Activated T-cell treated with anti-CD3 and anti-CD28 coated beads, Interleukin-2, amount 50 U/mL, for 24 hours (primary cell): ENCODE measurements at places on chromosomes 3 and 15.

- no peak for DNase-seq
Observed at GRCh38 chr3:154182975-154183374, 61.8 kb downstream of the ARHGEF26 start.

DNA sequence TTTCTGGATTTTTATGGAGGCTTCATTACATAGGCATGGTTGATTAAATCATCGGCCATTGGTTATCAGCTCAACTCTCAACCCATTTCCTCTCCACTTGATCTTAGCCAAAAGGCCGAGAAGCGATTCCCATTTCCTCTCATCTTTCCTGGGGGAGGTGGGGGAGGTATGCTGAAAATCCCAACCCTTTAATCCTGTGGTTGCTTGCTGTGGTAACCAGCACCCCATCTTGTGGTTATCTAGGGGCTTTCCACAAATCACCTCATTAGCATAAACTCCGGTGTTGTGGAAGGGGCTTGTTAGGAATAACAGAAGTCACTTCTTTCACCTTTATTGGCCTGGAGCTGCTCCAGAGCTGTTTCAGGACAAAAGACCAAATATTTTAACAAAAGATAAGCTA is 20.9 kb downstream of the PDE8A start:
- no peak for DNase-seq

DNA sequence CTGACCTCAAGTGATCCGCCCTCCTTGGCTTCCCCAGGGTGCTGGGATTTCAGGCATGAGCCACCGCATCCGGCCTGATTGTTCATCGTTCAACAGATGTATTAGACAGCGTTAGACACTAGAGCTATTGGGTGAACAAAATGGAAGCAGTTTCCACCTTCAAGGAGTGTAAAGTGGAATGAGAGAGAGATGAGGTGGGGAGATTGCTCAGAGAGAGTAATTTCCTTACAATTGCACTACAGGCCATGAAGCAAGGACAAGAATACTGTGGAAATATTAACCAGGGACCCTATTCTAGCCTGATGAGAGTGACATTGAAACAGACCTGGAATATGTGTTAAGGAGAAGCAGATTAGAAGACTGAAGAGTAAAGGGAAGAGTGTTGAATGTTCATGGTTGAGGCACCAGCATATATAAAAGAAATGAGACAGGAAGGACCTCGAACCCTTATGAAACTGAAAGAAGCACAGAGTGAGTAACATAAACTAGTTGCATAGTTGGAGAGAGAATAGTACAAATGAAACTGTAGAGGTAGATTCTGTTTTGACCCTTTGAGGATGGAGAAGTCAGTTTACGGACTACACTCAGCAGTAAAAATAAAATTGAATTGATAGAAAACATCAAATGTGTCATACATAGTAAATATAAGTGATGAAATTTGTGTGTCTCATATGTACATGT is 7.2 kb downstream of the RTF1 start:
- no peak for DNase-seq

DNA sequence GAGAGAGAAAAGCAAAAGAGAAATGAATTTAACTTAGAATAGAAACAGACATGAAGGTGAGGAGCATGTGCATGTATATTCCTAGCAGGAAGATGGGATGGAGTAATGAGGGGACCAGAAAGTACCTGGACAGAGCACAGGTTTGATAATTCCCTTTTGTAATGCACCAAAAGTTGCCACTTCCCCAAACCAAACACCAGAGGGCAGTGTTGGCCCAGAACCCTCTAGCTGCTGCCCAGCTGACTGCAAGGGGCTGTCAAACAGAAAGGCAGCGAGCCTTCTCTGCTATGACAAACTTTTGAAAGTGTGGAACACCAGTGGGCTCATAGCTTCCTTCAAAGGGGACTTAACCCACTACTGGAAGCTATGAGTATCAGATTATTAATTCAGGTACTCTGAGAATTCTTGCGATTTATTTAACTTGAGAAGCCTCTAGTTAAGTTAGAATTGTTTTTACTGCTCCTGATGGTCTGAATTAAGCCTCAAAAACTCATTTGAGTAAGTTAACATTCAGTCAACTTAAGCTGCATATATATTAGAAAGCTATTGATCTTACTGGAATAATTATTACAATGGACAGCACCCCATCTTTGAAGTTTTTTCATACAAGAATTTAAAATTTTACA is 234.9 kb downstream of the NEK10 start:
- peak; percentile 55 for DNase-seq

DNA sequence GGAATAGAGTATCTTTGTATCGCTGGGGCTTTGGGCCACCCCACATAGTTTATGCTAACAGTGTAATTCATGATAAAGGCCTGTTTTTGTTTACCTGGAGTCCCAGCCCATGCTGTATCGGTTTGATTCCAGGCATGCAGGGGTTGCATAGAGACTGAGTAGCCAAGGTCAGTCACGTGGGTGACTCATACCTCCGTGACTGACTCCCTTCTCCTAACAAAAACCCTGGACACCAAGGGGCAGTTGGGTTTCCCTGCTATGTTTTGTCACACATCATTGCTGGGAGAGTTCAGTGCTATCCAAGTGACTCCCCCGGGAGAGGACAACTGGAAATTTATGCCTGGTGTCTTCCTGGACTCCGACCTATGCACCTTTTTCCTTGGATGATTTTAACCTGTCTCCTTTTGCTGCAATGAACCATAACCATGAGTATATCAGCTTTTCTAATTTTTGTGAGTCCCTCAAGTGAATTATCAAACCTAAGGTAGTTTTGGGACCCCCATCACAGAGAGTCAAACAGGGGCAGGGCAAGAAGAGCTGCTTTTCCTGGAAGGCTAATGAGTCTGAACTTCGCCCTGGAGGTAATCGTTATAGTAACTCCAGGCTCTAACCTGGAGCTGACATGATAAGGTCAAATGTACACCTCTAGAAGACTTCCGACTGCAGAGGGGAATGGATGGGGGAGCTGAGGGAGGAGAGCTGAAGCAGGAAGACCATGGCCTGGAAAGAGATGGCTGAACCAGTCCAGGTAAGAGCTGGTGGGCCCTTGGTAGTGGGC is 57.0 kb downstream of the SRGAP3 start:
- DNase-seq, result no peak

- DNase-seq, result no peak
Observed at GRCh38 chr3:9351709-9352126, 11.1 kb upstream of the THUMPD3 start.

GRCh38 chr15:71892335-71892734 is 82.0 kb downstream of the NR2E3 start:
- DNase-seq, result no peak

DNA sequence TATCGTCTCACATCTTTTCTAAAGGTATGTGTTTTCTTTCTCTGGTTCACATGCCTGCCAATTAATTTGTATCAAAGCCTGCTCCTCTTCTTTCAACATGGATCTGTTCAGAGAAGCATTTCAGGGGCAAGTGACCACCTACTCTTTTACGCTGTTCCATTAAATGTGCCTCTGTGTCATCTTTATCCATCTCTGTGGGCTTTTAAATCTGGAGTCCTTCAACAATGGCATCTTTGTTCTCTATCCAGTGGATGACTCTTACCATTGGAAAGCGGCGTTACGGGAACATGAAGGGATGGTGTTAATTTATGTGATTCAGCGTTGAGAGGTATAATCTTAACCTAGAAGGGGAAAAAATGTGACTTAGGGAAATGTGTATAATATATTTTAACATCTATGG is 92.7 kb upstream of the CFAP20DC start:
- DNase-seq, result no peak

DNA sequence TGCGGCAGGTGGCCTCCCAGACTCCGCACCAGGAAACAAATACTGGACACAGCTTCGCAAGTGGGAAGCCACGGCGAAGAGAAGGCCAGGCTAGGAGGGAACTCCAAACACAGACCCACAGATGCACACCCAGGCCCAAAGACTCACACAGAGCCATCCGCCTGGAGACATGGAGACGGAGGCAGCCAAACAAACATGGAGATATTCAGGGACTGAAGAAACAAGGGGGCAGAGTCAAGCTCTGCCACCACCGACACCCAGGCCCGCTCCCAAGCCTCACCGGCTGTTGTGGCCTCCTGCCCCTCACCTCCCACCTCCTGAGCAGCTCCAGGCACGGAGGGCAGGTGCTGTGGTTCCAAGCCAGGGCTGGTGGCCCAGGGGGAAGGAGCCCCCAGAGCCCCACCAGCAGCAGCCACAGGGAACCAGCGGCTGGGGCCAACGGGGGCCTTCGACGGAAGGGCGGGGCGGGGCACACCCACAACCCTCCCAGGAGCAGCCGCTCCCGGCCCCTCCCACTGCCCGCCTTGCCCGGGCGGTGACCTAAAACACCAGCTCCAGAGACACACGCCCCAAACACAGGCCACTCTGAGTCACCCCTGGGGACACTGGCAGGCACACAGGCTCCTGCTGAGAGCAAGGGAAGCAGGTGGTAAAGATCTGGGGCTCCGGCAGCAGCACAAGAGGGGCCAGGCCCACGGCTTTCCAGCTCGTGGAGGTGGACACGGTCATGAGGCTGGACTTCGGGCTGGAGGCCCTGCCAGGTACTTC is 31.9 kb downstream of the TNK2 start:
- no peak for DNase-seq

- no peak for DNase-seq
Observed at GRCh38 chr3:181722156-181722555, 10.4 kb downstream of the SOX2 start.

GRCh38 chr15:40762919-40763800 is 708 bp upstream of the GCHFR start:
- DNase-seq, result no peak

GRCh38 chr3:182605882-182606611 is 187.3 kb upstream of the ATP11B start:
- DNase-seq, result no peak

GRCh38 chr3:46979958-46980497 is 562 bp downstream of the NBEAL2 start:
- DNase-seq, result no peak

DNA sequence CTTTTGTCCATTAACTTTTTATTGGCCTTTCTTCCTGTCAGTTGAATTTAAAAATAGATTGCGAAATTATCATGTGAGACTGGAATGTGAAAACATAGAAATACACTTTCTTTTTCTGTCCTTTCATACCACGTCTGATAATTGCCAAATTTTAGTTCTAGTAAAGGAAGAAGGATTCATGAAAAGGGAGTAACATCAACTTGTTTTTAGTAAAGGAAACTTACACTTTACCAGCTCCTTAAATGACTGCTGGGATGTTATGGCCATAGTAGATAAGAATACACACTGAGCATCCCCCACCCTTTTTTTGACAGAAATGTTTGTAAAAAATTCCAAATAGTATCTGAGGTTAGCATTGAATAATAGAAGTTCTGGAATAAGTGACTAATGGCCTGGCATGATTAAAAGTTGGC is 137.9 kb downstream of the NEO1 start:
- DNase-seq, result no peak
